ENCODE measurements at places on chromosomes 3 and 15.

DNA sequence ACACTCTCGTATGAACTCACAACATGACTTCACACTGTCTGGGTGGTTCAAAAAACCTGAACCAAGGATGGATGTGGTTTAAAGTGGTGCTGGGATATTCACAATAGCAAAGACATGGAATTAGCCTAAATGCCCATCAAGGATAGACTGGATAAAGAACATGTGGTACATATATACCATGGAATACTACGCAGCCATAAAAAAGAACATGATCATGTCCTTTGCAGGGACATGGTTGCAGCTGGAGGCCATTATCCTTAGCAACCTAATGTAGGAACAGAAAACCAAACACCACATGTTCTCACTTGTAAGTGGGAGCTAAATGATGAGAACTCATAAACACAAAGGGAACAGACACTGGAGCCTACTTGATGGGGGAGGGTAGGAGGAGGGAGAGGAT, 3.3 kb upstream of the PRSS50 start:
- DNase-seq, result no peak

- DNase-seq, result no peak
Observed at GRCh38 chr3:61449327-61450040, 111.9 kb upstream of the PTPRG start.

DNA sequence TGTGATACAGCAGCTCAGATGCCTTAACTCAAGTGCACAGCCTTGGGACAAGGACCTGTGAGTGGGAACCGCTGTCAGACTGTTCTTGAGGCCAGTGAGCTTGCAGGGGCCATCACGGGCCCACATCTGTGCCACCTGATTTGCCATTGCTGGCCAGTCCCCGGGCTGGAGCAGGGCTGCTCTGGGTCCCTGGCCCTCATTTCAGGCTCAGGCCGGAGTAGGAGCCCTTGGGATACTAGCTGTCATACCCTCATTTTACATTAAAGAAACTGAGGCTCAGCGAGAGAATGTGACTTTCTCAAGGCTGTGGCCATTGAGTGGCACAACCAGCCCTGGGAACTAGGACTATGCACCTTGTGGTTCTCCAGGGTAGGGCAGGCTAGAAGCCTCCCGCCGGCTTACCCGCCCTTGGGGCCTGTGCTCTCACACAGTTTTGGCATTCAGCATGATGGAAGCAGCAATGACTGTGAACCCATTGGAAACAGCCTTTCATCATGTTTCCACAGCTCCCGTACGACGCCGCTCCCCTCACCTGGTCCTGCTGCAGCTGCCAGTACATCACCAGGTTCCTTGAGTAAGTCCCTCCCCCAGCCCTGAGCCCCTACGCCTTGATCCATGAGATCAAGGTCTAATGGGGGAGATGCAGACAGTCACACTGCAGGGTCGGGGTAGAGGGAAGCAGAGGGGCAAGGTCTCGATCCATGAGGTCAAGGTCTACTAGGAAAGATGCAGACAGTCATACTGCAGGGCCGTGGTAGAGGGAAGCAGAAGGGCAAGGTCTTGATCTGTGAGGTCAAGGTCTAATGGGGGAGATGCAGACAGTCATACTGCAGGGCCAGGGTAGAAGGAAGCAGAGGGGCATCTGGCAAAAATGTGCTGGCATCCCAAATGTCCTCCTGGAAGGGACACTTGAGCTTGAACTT, 42.2 kb downstream of the GOLGA6L10 start:
- DNase-seq, result no peak

GRCh38 chr3:184305577-184305976, 6.5 kb downstream of the PSMD2 start:
- DNase-seq, result no peak

DNA sequence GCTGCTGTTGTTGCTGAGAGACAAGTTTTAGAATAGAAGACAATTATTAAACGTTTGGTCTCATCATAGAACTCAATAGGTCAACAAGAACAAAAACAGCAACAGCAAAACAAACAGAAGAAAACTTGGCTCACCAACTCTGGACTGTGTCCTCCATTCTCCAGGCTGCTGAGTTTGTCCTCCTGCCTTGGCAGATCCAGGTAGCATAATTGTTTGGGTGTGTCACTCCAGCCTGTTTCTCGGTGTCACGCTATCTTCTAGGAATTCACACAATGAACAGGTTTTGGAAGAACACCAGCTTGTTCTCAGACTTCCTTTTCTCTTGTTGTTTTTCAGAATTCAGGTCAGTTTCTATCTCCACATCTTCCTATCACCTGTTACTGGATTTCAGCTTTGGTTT, 34.7 kb downstream of the ARRDC4 start:
- no peak for DNase-seq

- no peak for DNase-seq
Observed at GRCh38 chr15:67821784-67822440, 3.4 kb upstream of the SKOR1 start.

GRCh38 chr3:169812332-169813235, at the start of the genes LRRC34 and LRRIQ4:
TSS of gene LRRC34 (minus strand) at chr3:169812904. CDS start at chr3:169812548, 356 bp downstream.
TSS of gene LRRIQ4 (plus strand) at chr3:169812870. CDS start at chr3:169821922, 9,052 bp downstream.
- DNase-seq, result peak; percentile 93

GRCh38 chr3:129633751-129634481, 27.4 kb upstream of the PLXND1 start:
- no peak for DNase-seq

GRCh38 chr15:32670623-32671022, 29.1 kb downstream of the SCG5 start:
- no peak for DNase-seq

- DNase-seq, result no peak
Observed at GRCh38 chr3:16392717-16393116, 120.8 kb downstream of the RFTN1 start.

- no peak for DNase-seq
Observed at GRCh38 chr15:98528046-98528725, 120.2 kb upstream of the IGF1R start.

- peak; percentile 59 for DNase-seq
Observed at GRCh38 chr15:72796515-72797337, 13.2 kb upstream of the ADPGK start.

DNA sequence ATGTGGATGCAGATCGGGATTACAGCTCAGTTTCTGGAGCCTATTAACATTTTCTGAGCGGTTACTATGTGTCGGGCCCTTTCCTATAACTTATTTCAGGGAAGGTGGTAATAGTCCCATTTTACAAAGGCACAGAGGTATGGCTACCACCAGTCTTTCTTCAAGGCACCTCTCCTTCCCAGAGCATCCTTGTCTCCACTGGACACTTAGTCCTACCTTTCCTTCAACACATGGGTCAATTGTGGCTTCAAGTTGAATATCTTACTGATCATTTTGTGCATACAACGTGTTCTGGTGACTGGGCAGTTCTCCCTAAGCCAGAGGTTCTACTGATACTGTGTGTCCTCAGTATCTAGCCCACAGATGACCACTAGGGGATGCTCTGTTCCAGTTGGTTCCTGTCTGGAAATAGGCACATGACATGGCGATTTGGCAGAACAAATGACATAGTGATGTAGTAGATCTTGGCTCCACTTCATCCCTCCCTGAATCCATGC, 60.7 kb upstream of the CMTM8 start:
- DNase-seq, result peak; percentile 62

DNA sequence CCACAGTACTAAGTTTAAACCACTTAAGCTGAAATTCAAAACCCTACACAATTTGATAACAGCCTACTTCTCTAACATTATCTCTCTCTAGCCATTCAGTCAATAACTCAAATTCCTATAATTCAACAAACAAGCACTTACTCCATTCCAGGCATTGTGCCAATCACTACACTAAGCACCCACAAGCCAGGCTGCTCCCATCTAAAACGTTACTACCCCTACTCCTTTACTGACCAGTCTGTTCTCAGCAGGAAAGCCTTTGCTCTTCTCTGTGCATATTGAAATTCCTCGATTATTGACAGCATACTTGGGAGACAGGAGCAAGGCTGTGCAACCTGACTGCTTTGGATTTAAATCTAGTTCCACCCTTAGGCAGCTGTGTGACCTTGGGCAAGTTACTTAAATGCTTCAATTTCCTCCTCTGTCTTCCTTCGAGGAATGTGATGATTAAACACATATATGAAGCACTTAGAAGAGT, 177.2 kb upstream of the THBS1 start:
- no peak for DNase-seq

- no peak for DNase-seq
Observed at GRCh38 chr3:182248349-182248880, 536.7 kb downstream of the SOX2 start.

GRCh38 chr3:105062853-105063252, 303.9 kb upstream of the ALCAM start:
- DNase-seq, result no peak

GRCh38 chr15:68375716-68376220, 56.2 kb downstream of the ITGA11 start:
- no peak for DNase-seq

DNA sequence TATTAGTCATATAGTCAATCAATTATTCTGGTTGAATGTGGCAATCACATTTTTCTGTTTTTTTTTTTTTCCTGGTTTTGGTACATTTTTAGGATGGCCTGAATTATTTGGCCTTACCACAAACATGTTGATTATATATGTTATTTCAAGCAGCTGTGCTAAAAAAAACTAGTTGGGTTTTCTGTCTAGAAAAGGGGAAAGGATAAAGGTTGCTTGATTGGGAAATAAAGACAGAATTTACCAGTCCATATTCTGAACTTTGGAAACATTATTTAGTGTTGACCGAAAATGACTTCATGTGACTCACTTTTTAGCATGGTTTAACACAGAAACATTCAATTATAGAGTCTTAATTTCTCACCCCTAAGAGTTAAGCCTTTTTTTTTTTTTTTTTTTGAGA, 8.1 kb downstream of the MORF4L1 start:
- no peak for DNase-seq

GRCh38 chr15:33211176-33211808, 16.8 kb upstream of the FMN1 start:
- peak; percentile 93 for DNase-seq

DNA sequence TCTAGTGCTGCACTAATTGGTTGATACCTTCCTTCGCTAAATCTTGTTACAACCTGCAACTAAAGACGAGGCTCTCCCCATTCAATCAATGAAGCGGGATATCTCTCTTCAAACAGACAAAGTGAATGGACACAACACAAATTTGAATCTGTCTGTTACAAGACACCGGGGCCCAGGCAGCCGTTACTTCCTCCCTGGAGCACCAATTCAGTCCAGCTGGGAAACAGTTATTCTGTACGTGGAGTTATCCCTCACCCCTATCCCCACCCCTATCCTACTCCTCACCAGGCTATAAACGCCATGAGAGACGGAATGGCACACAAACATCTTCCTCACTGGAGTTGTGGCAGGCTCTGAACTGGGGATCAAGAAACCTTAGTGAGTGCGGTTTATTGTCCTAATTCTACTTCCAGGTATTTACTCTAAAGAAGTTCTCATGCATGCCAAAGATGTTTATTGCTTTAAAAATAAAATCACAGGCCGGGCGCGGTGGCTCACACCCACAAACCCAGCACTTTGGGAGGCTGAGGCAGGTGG, 181.8 kb downstream of the FOXP1 start:
- DNase-seq, result no peak

- DNase-seq, result no peak
Observed at GRCh38 chr3:197522183-197522715, 33.5 kb downstream of the BDH1 start.

- DNase-seq, result no peak
Observed at GRCh38 chr3:65268426-65268825, 580.6 kb upstream of the ADAMTS9 start.

GRCh38 chr3:118675305-118675704, 359.3 kb downstream of the IGSF11 start:
- DNase-seq, result no peak

DNA sequence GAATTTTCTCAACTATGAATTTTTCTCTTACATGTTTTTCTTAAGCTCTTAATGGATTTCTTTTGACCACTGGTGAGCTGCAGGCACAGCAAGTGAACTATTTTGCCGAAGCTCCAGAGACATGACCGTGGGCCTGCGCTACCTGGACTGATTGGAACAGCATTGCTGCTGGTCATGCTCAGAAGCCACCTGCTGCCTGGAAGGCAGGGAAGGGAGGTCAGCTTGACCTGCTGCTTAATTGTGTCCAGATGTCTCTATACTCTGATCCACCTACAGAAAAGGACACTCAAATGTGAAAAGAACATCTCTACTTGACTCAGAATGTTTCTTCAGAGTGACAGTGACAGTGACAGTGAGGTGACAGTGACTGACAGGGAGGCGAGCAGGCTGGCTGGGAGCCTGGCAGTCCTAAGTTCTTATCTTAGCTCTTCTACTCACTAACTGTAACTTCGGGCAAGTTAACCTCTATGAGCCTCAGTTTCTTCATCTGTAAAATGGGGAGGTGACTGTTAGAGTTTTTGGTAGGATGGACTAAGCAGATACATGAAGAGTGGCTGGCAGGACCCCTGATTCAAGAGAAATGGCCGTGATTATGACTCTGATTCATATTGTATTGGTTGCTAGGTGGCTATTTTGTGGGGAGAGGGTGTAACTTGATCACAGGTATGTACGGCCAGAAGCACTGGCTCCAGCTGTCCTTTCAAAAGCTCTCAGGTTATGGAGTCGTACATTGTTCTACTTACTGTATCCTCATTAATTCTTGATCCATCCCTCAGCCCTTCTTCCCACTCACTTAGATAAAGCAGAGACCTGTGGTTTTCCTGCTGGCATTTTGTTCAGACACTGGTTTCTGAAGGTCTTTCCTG, 54.8 kb upstream of the DLG1 start:
- DNase-seq, result no peak

- DNase-seq, result peak; percentile 29
Observed at GRCh38 chr15:64634576-64635498, 140.6 kb downstream of the RBPMS2 start.

DNA sequence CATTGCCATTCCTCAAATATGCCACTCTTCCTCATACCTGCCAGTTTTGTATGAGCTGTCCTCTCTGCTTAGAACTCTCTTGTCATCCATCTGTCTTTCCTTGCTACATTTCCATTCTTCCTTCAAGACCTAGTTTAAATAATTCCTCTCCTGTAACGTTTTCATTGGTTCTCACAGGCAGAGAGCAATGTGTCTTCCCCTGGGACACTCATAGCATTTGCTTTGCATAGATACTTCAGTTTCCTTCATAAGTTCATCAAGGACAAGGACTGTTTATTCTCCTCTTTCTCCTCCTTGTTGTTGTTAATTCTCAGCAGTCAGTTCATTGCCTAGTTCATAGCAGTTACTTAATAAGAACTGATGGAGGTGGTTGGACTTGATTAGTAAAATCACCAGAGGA, 10.5 kb downstream of the NR2C2 start:
- DNase-seq, result no peak

DNA sequence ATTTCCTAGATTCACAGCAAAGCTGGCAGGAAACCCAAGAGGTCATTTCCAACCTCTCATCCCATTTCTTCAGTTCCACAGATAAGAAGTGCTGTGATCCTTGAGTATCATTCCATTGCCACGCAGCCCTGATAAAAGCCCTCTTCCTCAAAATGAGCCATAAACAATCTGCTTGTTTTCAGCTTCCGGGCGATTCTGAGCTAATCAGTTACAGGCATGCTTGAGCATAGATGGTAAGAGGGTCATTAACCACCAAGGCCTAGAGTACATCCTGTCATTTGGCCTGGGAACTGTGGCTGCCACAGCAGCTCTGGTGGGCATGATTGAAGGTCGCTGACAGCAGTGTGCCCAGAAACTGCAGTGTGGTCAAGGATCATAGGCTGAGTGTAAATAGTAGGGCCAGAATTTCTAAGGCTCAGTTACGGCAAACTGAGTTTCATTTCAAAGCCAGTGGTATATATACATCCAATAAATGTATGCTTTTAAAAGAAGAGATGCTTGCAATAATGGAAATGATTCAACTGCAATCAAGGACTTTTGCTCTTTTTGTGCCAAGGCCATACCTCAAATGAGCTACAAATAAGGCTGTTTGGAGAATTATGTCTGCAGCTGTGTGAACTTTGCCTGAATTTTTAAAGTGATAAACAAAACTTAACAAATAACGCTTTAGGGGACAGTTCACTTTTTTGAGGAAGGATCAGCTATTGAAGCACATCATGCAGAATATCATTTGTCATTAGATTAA, 47.3 kb downstream of the P3H2 start:
- DNase-seq, result no peak

Measured in BE2C (cell line).